GM23338 (cell line): ENCODE measurements at places on chromosomes 16 and 17. TPM values are rescaled to one million over a fixed set of nuclear protein-coding genes. Genes with fewer than 3 reads are reported as not detected.

- no peaks in the 10 kb centered on the region for H3K36me3 ChIP-seq
- H3K27ac ChIP-seq = peak overlapping the region; percentile 87
- peaks cover 21% of the 10 kb centered on the region for H3K4me1 ChIP-seq
- H3K4me3 ChIP-seq = no peak overlapping the region
These were observed 117.7 kb downstream of the ZNF778 start for GRCh38 chr16:89334988-89335802.

- peak; percentile 75 for DNase-seq
- no peak overlapping the region for H3K4me3 ChIP-seq
- H3K36me3 ChIP-seq = peaks cover 4% of the 10 kb centered on the region; the same call in 1 of the 2 replicates
- no peaks in the 10 kb centered on the region for H3K27me3 ChIP-seq
These were observed 45.8 kb downstream of the VPS35L start for GRCh38 chr16:19601083-19601976.

GRCh38 chr17:12659500-12659899 lies 6.2 kb upstream of the MYOCD start:
- no peaks in the 10 kb centered on the region for H3K36me3 ChIP-seq
- H3K4me3 ChIP-seq = no peak overlapping the region
- DNase-seq = no peak

DNA sequence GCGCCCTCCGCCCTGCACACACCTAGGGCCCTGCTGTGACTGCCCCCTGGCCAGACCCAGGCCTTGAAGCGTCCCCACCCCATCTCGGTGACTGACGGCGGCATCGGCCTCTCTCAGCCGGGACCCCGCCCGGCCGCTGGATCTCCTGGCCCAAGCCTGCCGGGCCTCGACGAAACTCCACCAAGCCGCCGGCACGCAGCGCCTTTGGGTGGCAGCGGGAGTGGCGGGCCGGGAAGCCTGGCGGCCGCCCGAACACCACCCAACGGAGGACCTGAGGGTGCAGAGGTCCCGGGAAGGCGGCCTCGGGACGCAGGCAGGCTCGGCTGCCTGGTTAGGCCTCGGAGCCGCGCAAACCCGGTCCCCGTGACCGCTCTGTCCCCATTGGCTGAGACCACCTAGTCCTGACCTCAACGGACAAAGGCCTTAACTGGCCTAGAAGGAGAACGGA lies 12.0 kb upstream of the TMEM97 start:
- H3K4me1 ChIP-seq = no peaks in the 10 kb centered on the region
- H3K27ac ChIP-seq = no peak overlapping the region
- peak; percentile 76 for DNase-seq
- peak overlapping the region; percentile 44 for H3K4me3 ChIP-seq
- no peaks in the 10 kb centered on the region for H3K36me3 ChIP-seq

- DNase-seq = no peak
- H3K27me3 ChIP-seq = no peaks in the 10 kb centered on the region
- no peak overlapping the region for H3K4me3 ChIP-seq
- H3K27ac ChIP-seq = no peak overlapping the region
- H3K4me1 ChIP-seq = peaks cover 21% of the 10 kb centered on the region
- H3K36me3 ChIP-seq = peaks cover 24% of the 10 kb centered on the region
These were observed 21.9 kb downstream of the ZNF750 start for GRCh38 chr17:82817947-82818346.

GRCh38 chr17:52648995-52649394 lies 490.5 kb upstream of the CA10 start:
- DNase-seq = no peak
- no peaks in the 10 kb centered on the region for H3K27me3 ChIP-seq
- H3K27ac ChIP-seq = no peak overlapping the region
- no peaks in the 10 kb centered on the region for H3K36me3 ChIP-seq

- no peak overlapping the region for H3K4me3 ChIP-seq
- no peak for DNase-seq
- H3K27me3 ChIP-seq = no peaks in the 10 kb centered on the region
- H3K4me1 ChIP-seq = peaks cover 24% of the 10 kb centered on the region
- H3K36me3 ChIP-seq = peaks cover 13% of the 10 kb centered on the region
These were observed 2.6 kb upstream of the TRIM65 start for GRCh38 chr17:75899353-75899752.

- H3K27ac ChIP-seq = no peak overlapping the region
- H3K4me1 ChIP-seq = no peaks in the 10 kb centered on the region
- H3K36me3 ChIP-seq = peaks cover 24% of the 10 kb centered on the region
These were observed 14.9 kb downstream of the ZNHIT3 start for GRCh38 chr17:36501351-36501750.

CCL5 gene
- not detected in 2 replicates for total RNA-seq

OR1A1 gene
- total RNA-seq = not detected in 2 replicates

GRCh38 chr17:28864991-28865849 lies 10.4 kb downstream of the ERAL1 start:
- DNase-seq = no peak
- H3K36me3 ChIP-seq = no peaks in the 10 kb centered on the region
- H3K4me1 ChIP-seq = no peaks in the 10 kb centered on the region; the same call in none of the 2 replicates
- no peaks in the 10 kb centered on the region for H3K27me3 ChIP-seq
- H3K4me3 ChIP-seq = no peak overlapping the region
- no peak overlapping the region for H3K27ac ChIP-seq

DNA sequence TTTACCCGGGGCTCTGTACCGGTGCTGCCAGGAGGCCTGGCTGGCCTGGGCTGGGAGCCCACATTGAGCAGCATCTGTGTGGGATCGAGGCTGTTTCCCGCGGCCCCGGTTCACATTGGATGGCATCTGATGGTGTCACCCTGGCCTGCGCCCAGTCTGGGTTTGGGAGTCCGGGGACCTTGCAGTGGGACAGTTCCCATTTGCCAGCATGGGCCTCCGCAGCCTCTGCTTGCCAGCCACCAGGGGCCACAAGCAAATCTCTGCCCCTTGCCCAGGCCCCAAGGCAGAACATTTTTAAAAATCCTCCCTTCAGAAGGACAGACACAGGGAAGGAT lies 64.5 kb downstream of the BANP start:
- H3K4me3 ChIP-seq = no peak overlapping the region
- H3K36me3 ChIP-seq = no peaks in the 10 kb centered on the region
- H3K4me1 ChIP-seq = no peaks in the 10 kb centered on the region
- no peak overlapping the region for H3K27ac ChIP-seq
- H3K27me3 ChIP-seq = no peaks in the 10 kb centered on the region

- no peak overlapping the region for H3K27ac ChIP-seq
- no peak for DNase-seq
- H3K27me3 ChIP-seq = no peaks in the 10 kb centered on the region
- no peak overlapping the region for H3K4me3 ChIP-seq
These were observed 11.6 kb downstream of the DDX42 start for GRCh38 chr17:63785556-63785955.

DNA sequence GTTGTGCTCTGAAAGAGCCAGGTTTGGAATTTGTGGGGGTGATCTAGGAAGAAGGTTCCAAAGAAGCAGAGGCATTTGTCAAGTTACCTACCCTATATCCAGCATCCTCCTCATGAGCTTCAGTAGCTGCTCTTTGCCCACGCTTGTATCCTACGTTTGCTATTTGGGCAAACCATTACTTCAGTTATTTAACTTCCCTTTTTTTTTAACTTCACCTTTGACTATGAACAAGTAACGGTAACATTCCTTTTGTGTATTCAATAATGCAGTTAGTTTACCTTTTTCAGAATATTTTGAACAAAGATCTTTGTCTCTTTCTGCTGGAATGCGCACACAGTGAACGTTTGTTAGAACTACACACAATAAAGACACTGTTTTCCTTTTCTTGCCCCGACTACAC lies 41.5 kb downstream of the CYB5B start:
- no peaks in the 10 kb centered on the region for H3K36me3 ChIP-seq
- H3K4me1 ChIP-seq = peaks cover 9% of the 10 kb centered on the region; the same call in 1 of the 2 replicates
- no peaks in the 10 kb centered on the region for H3K27me3 ChIP-seq

DNA sequence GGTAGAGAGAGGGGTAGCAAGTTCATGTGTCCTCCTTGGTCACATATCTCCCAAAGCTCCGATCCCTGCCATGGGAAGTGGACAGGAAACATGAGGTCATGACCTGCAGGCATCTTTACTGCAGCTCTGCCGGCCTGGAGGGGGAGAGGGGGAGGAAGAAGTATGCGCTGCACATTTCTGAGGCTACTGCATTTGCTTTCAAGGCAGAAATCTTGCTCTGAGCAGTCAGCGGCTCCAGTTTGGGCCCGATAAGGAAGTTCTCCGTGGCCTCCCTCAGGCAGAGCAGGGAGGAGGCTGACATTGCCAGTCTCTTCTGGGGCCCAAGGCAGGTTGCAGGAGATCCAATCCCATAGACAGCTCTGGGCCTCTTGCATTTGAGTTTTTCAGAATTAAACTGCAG lies 1.5 kb upstream of the NHERF1 start:
- H3K27me3 ChIP-seq = no peaks in the 10 kb centered on the region
- no peaks in the 10 kb centered on the region for H3K36me3 ChIP-seq
- H3K4me1 ChIP-seq = peaks cover 55% of the 10 kb centered on the region

GRCh38 chr16:65510850-65511249 lies 389.0 kb upstream of the CDH11 start:
- 0 out of 2 replicates have a peak, but pooled peaks cover 7% of the 10 kb centered on the region for H3K4me1 ChIP-seq
- H3K4me3 ChIP-seq = no peak overlapping the region
- no peaks in the 10 kb centered on the region for H3K36me3 ChIP-seq
- H3K27me3 ChIP-seq = no peaks in the 10 kb centered on the region

TMEM114 gene
- 0.52 TPM in 1 of 2 replicates, not detected in the other for total RNA-seq

CFAP97D1 gene
- 0.07 and 0.12 TPM in 2 replicates for total RNA-seq

- H3K27ac ChIP-seq = no peak overlapping the region
- no peaks in the 10 kb centered on the region for H3K27me3 ChIP-seq
- H3K4me1 ChIP-seq = peaks cover 14% of the 10 kb centered on the region
- no peak overlapping the region for H3K4me3 ChIP-seq
- no peaks in the 10 kb centered on the region for H3K36me3 ChIP-seq
- no peak for DNase-seq
These were observed 72.5 kb downstream of the CMIP start for GRCh38 chr16:81517150-81517499.

DNA sequence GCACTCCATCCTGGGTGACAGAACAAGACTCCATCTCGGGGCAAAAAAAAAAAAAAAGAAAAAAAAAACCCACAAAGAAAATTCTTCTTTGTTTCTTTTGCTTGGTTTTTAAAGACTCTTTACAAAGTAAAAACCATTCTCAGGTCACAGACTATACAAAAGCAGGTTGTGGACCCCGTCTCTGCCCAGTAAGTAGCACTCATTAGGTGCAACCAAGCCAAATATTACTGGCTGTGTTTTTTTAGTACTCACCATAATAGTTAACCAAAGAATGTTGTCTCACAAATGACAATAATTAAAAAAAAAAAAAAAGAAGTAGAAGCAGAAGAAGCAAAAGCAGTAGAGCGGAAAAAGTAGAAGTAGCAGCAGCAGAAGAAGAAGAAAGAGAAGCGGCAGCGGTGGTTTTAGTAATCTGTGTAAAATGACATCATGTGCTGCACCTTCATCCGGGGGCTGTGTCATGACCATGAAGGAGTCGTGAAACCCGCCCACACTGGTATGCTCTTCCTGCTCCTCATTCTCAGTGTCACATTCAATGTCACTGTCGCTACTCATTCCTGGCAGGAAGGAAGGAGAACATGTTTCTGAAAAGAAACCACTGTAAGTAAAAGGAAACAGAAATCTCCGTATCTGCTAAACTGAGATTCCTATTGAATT lies 105.4 kb downstream of the TRIM37 start:
- H3K4me3 ChIP-seq = no peak overlapping the region
- H3K4me1 ChIP-seq = no peaks in the 10 kb centered on the region
- peaks cover 10% of the 10 kb centered on the region; the same call in 1 of the 2 replicates for H3K36me3 ChIP-seq
- peak overlapping the region; percentile 67 for H3K27ac ChIP-seq
- peak; percentile 51 for DNase-seq

- H3K4me3 ChIP-seq = no peak overlapping the region
- no peaks in the 10 kb centered on the region for H3K36me3 ChIP-seq
- DNase-seq = no peak
- H3K4me1 ChIP-seq = no peaks in the 10 kb centered on the region
- no peak overlapping the region for H3K27ac ChIP-seq
- H3K27me3 ChIP-seq = no peaks in the 10 kb centered on the region
These were observed 205.8 kb downstream of the PRKCA start for GRCh38 chr17:66507982-66508760.

OTOP2 gene
- not detected in 2 replicates for total RNA-seq
